Diencephalon (tissue), 1 donor: ENCODE measurements at places on chromosomes 11 and 22. TPM values are rescaled to one million over a fixed set of nuclear protein-coding genes. Genes with fewer than 3 reads are reported as not detected.

Gene OR51B4
- not detected for total RNA-seq

Gene MGAT3
- total RNA-seq = 42.9 TPM

Gene UPK2
- total RNA-seq = not detected

Gene PTPN5
- 43.4 TPM for total RNA-seq

Gene DCUN1D5
- 52.1 TPM for total RNA-seq

Gene POU2AF3
- 0.69 TPM for total RNA-seq

Gene AIFM3
- 27.5 TPM for total RNA-seq

Gene MRPL21
- total RNA-seq = 38.8 TPM

Gene NPTXR
- 64.6 TPM for total RNA-seq

Gene OLFML1
- 1.2 TPM for total RNA-seq

Gene MMP27
- total RNA-seq = not detected

Gene FXYD2
- total RNA-seq = 1.8 TPM

Gene RAB38
- total RNA-seq = 1.8 TPM

Gene HOATZ
- total RNA-seq = 7.2 TPM
